ENCODE measurements at places on chromosomes 2 and 18.
A peak's percentile ranks its signal among the peaks of the same experiment; 100 is the strongest.

GRCh38 chr2:203327582-203327900 lies 653 bp upstream of the ABI2 start:
- DNase-seq: no peak

GRCh38 chr18:32804134-32804888 lies 31.5 kb upstream of the KLHL14 start:
- DNase-seq: peak; percentile 18

GRCh38 chr2:162062559-162062958 lies 11.5 kb downstream of the DPP4 start:
- peak; percentile 45 for DNase-seq

GRCh38 chr2:162016080-162016479 lies 57.9 kb downstream of the DPP4 start:
- DNase-seq: no peak

DNA sequence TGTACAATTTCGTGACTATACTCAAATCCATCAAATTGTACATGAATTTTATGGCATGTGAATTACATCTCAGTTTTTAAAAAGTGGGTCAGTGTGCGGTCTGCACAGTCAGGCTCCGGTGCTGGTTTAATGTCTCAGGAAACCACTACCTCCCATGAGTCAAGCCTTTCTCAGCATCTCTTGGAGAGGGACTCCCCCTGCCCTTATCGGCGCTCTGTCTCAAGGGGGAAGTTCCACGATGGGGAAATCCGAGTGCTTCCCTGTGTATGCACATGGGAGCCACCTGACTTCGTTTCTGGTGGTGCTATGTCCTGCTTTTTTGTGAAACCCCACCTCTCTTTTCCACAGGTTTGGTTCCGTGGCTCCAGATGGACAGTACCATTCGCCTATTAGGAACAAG lies 72.5 kb downstream of the ACOXL start:
- no peak for DNase-seq

GRCh38 chr2:221434142-221434541 lies 138.0 kb downstream of the EPHA4 start:
- peak; percentile 11 for DNase-seq
